ENCODE measurements at places on chromosomes 6 and 20.

DNA sequence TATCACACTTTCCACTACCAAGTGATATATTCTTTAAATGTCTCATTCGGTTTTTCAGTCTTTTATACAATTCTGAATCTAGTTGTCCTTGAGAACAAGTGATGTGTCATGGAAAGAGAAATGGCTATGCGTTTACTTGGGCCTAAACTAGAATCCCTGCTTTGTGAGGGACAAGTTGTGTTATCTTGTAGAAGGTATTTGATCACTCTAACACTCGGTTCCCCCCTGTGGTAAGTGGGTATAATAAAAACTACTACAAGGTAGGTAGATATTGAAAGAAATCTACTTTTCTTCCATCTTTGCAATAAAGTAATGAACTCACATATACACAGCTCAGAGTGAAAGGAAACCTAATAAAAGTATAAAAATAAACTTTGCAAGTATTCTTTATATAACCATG, 108.9 kb downstream of the MANEA start:
- DNase-seq = no peak

DNA sequence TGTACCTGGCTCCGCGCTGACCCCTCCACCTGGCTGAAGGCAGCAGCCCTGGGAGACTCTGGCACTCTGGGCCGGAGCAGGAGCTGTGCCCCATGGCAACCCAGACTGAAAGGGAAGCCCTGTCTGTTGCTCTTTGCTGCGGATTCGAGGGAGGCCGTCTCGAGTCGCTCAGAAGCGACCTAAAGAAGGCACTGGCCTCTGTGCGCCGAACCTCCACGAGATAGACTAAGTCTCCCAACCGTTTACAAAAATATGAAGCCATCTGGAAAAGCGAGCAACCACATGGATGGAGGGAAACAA, 10.5 kb upstream of the TBX18 start:
- DNase-seq = no peak

- DNase-seq = no peak
Observed at GRCh38 chr6:71410681-71411080, 122.1 kb downstream of the OGFRL1 start.

- DNase-seq = no peak
Observed at GRCh38 chr6:143515061-143515760, 3.7 kb upstream of the FUCA2 start.

- DNase-seq = no peak
Observed at GRCh38 chr6:23305325-23305943, 736.1 kb downstream of the HDGFL1 start.

DNA sequence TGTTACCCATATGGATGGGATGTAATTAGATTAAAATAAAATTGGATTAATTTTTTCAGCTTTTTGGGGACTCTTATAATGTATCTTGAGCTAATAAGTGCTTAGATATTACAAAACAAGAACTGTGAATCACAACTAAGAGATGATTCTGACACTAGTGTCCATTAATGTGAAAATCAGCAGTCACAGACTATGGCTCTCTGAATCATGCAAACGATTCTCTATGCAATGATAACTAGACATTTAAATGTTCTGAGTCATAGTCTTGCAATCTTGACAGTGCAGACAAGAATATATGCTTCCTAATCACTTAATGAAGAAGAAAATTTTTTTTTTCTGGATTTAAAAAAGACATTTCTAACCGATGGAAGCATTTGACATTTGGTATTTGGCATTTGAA, 82.2 kb upstream of the OPRM1 start:
- DNase-seq = no peak

GRCh38 chr6:144543006-144543871, 258.1 kb downstream of the UTRN start:
- no peak for DNase-seq

Measured in stimulated activated CD4-positive, alpha-beta T cell treated with anti-CD3 and anti-CD28 coated beads, Interleukin-15, amount 100 ng/mL, for 1 hour (primary cell).